ENCODE measurements at places on chromosomes 12 and 14.
A peak's percentile ranks its signal among the peaks of the same experiment; 100 is the strongest.

DNA sequence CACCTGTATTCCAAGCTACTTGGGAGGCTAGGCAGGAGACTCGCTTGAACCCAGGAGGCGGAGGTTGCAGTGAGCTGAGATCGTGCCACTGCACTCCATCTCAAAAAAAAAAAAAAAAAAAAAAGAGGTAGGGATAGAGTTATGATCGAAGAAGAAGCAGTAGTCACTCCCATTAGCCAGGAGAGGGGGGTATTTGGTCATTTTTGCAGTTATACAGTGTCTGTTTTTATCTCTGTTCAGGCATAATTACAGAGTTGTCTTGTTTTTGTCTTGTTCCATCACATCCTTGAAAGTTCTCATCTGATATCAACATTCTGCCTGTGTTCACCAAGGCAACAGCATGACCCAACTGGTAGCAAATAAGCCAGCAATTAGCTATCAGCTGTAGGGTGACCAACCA lies 98.5 kb upstream of the TMPO start:
- DNase-seq, result peak; percentile 85

- DNase-seq, result no peak
Measured at GRCh38 chr14:92341791-92342190, 18.8 kb downstream of the SLC24A4 start.

- DNase-seq, result peak; percentile 78
Measured at GRCh38 chr12:66048835-66049537, 81.6 kb downstream of the LLPH start.

DNA sequence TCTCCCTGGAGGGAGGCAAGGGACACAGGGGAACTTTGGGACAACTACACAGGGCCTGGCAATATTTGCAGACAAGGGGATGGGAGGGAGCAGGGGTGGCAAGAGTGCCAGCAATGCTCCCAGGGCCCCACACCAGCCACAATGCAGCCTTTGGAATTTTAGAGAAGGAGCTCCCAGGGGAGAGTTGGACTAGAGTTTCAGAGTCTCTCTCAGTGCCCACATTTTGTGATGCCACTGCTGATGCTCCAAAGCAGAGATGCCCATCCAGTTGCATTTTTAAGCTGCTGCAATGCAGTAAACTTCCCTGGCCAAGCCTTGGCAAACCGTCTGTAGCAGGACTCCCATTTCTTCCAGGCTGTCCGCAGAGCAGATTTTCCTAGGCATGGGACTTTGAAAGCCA lies 98.9 kb downstream of the ZFP36L1 start:
- no peak for DNase-seq

GRCh38 chr12:61993734-61994345 lies 266.4 kb upstream of the USP15 start:
- DNase-seq, result peak; percentile 52

- DNase-seq, result peak; percentile 87
Measured at GRCh38 chr12:1644534-1645438, 15.8 kb downstream of the WNT5B start.

DNA sequence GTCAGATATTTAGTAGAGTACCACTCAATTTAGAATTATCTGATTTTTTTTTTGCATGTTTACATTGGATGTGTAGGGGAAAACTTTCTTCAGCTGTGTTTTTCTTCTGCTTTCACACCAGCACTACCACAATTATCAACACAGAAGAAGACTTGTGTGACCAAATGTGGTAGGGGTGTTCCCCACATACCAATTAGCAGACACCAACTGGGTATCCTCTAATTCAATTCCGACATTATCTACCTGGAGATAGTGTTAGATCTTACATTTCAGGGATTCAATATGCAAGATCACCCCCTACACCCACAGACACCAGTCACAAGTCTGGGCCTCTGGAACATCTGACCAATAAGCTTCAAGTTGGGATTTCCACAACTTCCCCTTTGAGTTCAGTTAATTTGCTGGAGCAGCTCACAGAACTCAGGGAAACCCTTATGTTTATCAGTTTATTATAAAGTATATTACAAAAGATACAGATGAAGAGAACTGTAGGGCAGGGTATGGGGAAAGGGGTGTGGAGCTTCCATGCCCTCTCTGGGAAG lies 4.1 kb upstream of the KLRG1 start:
- no peak for DNase-seq

GRCh38 chr12:44847403-44847802 lies 28.7 kb downstream of the NELL2 start:
- DNase-seq, result no peak

- no peak for DNase-seq
Measured at GRCh38 chr14:64860039-64860438, 19.7 kb downstream of the SPTB start.

- no peak for DNase-seq
Measured at GRCh38 chr12:43361031-43361710, 190.8 kb downstream of the ADAMTS20 start.

GRCh38 chr12:95147866-95148265 lies 69.4 kb downstream of the FGD6 start:
- DNase-seq, result no peak

GRCh38 chr14:81382517-81383225 lies 17.5 kb downstream of the STON2 start:
- no peak for DNase-seq

DNA sequence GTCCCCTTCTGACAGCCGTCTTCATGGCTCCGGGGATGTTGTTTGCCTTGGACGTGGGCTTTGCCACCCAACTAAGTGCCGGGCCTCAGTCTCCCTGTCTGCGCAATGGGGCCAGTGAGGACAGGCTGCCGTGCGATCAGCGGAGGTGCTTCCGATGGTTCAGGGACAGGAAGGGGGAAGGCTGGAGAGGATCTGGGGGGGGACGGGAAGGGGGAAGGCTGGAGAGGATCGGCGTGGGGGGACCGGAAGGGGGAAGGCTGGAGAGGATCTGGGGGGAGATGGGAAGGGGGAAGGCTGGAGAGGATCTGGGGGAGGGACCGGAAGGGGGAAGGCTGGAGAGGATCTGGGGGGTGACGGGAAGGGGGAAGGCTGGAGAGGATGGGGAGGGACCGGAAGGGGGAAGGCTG lies 3.4 kb downstream of the MMP17 start:
- DNase-seq, result peak; percentile 45

DNA sequence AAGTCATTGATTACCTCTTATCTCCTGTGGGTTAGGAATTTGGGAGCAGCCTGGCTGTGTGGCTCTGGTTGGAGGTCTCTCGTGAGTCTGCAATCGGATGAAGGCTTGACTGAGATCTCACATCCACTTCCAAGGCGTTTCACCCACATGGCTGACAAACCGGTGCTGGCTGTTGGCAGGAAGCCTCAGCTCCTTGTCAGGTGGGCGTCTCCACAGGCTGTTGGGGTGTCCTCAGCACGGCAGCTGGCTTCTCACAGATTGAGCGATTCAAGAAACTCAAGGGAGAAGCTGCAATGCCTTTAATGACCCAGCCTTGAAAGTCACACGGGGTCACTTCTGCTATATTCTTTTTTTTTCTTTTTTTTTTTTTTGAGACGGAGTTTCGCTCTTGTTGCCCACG lies 28.6 kb upstream of the CORO1C start:
- no peak for DNase-seq

GRCh38 chr12:103996595-103996994 lies 30.9 kb downstream of the TDG start:
- DNase-seq, result no peak

DNA sequence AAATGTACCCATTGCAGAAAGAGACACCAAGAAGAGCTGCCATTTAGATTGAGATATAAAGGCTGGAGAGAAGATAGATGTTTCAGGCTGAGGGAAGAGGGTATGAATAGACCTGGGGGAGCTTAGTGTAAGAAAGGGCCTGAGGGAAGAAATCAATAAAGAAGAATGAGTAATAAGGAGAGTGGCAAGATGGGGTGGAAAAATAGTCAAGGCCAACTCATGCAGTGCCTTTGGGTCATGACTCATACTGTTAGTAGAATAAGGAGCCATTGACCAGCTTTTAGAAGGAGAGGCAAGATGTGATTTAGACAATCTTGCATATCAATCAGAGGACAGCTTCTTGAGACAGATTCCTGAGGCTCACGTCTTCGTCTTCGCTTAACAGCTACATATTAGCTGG lies 287.5 kb downstream of the DUSP6 start:
- no peak for DNase-seq

DNA sequence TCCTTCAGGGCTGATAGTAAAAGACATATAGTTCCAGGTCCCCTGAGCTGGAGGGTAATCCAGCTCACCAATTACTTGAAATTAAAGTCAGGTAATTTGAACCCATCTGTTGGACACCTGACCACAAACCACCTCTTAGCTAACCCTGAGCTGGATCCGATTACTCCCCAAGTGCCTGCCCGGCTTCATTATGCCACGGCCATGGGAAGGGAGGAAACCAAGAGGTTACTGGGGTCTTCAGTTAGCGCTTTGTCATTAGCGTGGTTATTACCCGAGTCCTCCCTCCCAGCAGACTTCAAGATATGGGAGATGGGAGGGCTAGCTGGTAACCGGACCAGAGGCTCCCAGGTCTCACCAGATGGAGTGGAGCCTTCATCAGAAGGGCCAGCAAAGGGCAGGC lies 1071.4 kb downstream of the BCL11B start:
- no peak for DNase-seq

DNA sequence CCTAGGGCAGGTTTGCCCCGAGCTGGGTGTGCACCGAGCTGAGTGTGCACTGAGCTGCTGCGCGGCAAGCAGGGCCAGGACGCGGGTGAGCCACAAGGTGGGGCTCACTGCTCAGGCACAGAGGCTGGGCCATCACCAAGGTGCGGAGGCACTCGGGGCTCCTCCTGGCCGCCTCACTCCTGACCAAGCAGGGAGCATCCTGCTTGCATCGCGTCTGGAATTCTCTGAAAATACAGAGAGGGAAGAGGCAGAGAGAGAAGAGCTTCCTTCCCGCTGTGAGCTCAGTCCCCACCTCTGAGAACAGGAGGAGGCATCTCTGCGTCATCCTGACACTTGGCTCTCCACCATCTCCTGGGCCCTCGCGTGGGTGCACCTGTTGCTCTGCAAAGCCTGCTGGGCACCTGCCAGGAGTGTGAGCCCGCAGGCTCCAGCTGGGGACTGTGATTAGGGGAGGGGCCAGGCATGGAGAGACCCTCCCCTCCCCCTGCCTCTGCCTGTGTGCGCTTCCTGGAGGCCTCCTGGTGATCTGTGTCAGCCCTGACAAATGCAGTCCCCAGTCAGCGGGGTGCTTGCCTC lies 116.3 kb downstream of the GLT1D1 start:
- DNase-seq, result peak; percentile 20

GRCh38 chr14:104903990-104904389 lies 20.7 kb upstream of the PLD4 start:
- no peak for DNase-seq

- no peak for DNase-seq
Measured at GRCh38 chr12:459430-460258, at the start of gene B4GALNT3. B4GALNT3 (plus strand) TSS chr12:459939; CDS start chr12:460377, 438 bp downstream.

DNA sequence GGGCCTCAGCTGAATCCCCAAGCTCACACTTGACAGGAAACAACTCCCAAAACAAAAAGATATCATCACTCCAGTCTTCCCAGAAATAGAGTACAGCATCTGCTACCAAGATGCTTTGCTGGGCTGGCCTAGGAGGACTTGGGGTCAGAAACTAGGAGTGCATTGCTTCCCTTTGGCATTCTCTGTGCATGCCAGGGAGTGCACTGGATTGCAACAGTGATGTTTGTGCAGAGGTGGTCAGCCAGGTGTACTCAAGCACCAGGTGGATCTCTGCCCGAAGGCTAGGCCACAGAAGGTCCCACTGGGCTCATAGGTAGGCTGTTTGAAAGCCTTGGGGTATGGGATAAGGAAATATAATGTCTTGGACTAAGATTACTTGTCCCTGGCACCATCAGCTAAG lies 51.1 kb downstream of the RAB35 start:
- DNase-seq, result no peak

DNA sequence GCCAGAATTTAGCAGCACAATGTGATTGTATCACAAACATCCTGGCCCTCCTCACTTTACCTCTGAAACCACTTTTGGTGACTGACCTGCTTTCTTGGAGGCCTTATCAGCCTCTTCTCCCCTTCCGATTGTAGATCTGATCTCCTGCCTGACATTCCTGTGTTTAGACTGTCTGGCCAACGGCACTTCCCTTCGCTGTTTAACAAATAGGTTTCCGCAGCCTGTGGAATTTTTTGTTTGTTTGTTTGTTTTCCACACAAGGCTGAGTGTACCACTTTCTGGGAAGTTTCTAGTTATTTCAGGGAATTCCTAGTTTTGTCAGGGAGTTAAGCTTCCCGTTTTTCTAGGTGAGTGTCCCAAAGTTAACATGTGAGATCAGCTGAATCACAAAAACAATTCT lies 65.9 kb upstream of the CDKN3 start:
- DNase-seq, result no peak

- DNase-seq, result peak; percentile 71
Measured at GRCh38 chr12:81084811-81085350, 7.0 kb downstream of the ACSS3 start.

- peak; percentile 83 for DNase-seq
Measured at GRCh38 chr12:42568952-42569915, 20.3 kb downstream of the PRICKLE1 start.

- no peak for DNase-seq
Measured at GRCh38 chr12:76153616-76154015, 69.1 kb upstream of the NAP1L1 start.

- peak; percentile 22 for DNase-seq
Measured at GRCh38 chr12:87924149-87924548, 105.1 kb downstream of the C12orf50 start.

GRCh38 chr12:118398940-118399339 lies 22.6 kb downstream of the SUDS3 start:
- DNase-seq, result peak; percentile 15

DNA sequence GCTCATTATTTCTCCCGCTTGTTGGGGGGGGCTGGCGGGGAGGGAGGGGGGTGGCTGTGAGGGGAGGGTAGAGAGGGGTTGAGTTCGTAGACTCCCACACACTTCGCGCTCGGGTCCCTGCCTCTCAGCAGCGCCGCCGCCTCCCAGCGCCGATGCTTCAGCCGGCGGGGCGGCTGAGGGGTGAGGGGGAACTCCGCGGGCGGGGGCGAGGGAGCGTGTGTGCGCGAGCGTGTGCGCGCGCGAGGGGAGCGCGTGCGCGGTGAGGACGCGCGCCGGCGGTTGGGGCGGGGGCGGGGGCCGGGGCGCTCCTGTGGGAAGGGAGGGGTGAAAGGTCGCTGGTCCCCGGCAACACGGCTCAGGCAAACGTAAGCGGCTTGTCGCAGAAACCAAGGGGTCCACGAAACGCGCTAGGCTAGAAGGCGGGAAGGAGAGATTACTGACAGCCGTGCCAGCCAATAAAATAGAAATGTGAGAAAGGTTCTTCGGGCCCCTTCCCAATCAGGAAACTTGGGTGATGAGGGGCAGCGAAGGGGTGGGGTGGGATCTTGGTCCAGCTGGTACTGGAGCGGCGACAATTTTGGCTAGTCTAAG lies 343 bp upstream of the NOVA1 start:
- DNase-seq, result peak; percentile 73

DNA sequence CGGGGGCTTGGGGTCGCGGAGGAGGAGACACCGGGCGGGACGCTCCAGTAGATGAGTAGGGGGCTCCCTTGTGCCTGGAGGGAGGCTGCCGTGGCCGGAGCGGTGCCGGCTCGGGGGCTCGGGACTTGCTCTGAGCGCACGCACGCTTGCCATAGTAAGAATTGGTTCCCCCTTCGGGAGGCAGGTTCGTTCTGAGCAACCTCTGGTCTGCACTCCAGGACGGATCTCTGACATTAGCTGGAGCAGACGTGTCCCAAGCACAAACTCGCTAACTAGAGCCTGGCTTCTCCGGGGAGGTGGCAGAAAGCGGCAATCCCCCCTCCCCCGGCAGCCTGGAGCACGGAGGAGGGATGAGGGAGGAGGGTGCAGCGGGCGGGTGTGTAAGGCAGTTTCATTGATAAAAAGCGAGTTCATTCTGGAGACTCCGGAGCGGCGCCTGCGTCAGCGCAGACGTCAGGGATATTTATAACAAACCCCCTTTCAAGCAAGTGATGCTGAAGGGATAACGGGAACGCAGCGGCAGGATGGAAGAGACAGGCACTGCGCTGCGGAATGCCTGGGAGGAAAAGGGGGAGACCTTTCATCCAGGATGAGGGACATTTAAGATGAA lies 630 bp downstream of the FOS start:
- peak; percentile 83 for DNase-seq

All from choroid plexus epithelial cell (primary cell).